ENCODE measurements at places on chromosomes 13 and 19.

GRCh38 chr19:56084835-56085536 is 36.1 kb downstream of the ZNF787 start:
- DNase-seq = no peak

DNA sequence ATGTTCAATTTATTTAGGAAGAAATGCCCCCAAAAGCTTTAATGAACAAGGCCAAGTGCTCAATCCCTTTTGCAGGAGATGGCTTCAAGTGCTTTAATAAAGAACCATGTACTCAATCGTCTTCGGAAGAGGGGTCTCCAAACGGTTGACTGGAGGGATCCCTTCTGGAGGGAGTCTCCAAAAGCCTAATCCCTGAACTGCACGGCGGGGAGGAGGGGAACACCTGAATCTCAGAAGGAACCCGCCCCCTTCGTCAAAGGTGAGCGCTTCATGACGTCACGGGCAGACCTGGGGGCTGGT is 505 bp downstream of the PAF1 start:
- DNase-seq = no peak

GRCh38 chr13:110268576-110269185 is 38.3 kb downstream of the COL4A1 start:
- no peak for DNase-seq

DNA sequence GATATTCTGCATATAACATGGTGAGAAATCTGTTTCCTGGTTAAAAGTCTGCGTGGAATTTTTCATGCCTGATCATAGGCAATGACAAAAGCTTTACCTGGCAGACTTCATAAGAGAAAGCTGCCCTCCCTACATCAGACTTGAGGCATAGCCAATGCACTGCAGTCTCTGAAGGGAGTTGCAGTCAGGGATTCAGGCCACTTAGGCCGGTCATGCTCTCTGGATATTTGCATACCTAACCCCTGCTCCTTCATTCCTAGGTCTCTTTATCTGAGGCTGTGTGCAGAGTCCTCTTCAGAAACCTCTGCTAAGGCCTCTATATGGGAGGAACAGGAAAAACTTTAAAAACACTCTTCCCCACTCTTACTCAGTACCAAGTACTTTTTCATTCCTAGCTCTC is 287.4 kb downstream of the PCDH17 start:
- DNase-seq = no peak

- no peak for DNase-seq
Observed at GRCh38 chr19:2179095-2179494, 15.4 kb downstream of the DOT1L start.

- no peak for DNase-seq
Observed at GRCh38 chr13:71546881-71547280, 320.1 kb downstream of the DACH1 start.

GRCh38 chr13:42396501-42396900 is 124.5 kb downstream of the AKAP11 start:
- no peak for DNase-seq

DNA sequence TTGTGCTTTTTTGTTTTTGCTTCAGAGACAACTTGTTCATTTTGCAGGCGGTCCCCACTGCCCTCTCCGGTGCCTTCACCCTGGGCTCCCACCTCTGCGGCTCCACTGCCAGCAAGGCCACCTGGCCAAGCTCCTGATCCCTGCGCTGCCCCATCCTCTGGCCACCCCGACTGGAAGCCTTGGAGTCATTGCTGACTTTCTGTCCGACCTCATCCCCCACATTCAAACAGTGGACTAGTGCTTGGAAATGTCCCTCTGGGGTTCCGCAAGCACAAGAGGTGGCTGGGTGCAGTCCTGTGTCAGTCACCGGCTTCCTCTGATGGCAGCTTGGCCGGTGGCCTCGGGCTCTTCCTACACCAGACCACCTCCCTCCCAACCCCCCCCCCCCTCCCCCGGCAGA is 17.0 kb downstream of the IL17D start:
- no peak for DNase-seq

DNA sequence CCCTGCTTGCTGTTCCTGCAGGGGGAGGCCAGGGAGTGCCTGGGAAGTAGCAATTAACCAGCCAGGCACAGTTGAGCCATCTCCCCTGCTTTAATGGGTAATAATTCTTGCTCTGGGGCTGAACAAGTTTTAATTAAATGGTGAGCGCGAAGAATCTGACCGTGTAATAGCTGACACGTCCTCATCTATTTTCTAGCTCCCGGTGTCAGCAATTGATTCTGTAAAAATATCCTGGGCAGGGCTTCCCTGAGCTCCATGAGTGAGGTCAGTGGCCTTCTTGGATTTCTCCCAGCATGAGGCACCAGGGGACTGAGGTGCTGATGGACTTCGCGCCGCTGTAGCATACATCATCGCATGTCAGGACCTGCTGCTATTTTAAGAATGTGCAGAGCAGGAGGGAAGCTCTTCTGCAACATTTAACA is 26.9 kb downstream of the SIPA1L3 start:
- DNase-seq = peak; percentile 70

- DNase-seq = no peak
Observed at GRCh38 chr19:1070931-1071791, 4.2 kb downstream of the ARHGAP45 start.

- no peak for DNase-seq
Observed at GRCh38 chr13:68347220-68347619, 1117.1 kb upstream of the PCDH9 start.

DNA sequence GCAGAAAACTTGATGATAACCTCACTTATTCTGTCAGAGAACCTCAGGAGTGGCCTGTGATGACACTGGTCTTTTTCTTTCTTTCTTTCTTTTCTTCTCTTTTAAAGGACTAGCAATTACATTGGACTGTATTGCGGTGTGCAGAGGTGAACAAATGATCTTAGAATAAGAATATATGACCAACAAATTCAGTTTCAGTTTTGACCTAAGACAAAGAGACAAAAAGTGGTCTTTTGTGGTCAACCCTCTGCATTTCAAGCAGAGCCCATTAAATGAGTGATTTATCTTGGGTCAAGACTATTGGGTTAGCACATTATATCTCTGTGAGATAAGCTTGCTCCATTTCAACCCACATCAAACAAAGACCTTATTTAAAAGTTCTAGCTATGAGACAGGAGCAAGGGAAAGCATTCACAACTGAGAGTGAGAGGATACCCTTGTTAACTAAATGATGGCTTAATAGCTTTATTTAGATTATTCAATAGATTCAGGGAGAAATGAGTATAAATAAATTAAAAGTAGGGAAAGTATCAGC is 644.4 kb downstream of the PCDH9 start:
- DNase-seq = no peak

GRCh38 chr13:40096357-40096901 is 441.0 kb downstream of the COG6 start:
- DNase-seq = no peak

DNA sequence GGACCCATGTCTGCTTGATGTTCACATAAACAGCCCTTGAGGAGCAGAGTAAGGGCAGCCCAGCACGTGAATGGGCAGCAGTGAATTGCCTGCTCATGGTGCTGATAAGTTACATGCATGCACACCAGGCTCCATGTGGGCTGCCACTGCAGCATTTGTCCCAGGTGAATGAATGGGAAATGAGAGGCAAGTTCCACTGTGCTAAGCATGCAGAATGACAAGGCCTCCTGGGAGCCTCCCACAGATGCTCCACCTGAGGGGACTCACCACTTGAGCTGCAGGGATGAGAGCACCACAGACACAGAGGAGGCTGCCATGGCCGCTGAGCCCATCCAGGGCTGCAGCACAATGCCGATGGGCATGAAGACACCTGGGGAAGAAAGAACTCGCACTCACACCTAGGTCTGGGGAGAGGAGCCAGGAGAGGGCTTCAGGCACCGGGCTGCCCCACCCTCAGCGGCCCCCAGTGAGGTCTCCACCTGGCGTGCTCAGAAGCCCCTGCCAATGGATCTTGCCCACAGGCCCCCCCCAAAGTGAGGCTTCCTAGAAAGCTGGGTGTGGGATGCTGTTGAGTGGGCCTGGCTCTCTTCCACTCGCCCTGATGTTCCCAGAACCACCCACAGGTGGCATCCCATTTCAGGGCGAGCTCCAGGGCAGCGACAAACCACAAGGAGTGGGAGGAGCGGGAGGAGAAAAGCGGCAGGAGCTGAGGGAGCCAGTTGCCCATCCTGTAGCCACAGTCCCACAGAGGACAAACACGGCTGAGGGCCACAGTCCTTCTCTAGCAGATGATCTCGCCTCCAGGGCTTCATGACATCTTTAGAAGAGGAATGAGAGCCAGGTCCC is 73.8 kb downstream of the CCDC70 start:
- no peak for DNase-seq

GRCh38 chr19:51811344-51811743 is 16.4 kb downstream of the FPR3 start:
- DNase-seq = no peak

DNA sequence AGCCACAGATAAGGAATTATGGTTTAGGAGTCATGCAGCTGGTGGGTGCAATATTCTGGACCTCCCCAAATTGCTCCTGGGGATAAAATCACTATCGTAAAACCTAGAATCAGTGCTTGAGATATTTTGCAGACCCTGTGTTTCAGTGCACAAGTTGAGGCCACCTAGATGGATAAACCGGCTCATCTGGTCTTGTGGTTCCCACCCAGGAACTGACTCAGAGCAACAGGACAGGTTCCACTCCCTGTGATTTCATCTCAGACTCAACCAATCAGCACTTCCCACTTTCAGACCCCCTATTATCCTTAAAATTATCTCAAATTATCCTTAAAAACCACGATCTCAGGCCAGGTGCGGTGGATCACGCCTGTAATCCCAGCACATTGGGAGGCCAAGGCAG is 21.0 kb downstream of the FBXL12 start:
- DNase-seq = no peak

DNA sequence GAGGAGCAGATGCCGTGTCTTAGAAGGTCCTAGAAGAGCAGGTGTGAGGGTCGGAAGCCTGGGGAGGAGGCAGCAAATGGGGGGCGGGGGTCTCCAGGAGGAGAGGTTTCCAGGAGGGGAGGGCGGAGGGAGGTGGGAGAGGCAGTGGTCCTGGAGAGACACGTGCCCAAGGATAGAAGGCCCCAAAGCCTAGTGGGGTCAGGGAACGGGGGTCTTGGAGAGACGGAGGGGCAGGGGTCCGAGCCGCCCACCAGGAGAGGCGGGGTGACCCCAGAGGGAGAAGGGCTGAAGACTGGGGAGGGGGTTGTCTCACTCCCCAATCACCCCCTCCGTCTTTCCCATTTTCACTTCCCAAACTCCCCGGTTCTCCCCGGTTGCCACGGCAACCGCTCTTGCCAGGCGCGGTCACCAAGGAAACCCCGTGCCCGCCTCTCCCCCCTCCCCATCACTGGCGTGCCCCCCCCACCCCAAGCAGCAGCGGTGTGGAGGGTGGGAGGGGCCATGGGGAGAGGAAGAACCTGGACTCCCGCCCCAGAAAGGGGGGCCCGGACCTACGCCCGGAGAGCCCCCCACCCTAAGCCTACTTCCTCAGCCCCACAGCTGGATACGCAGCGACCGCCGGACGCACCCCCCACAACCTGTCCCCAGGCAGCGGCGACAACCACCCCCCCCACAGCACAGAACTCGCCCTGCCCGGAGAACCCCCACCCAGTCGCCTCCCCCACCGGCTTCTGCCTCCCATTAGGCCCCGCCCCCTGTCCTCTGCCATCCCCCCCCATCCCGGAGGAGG is 988 bp downstream of the LRRC4B start:
- no peak for DNase-seq

- DNase-seq = no peak
Observed at GRCh38 chr19:1648920-1649541, 3.4 kb downstream of the TCF3 start.

GRCh38 chr13:20984879-20985278 is 76.5 kb downstream of the LATS2 start:
- DNase-seq = no peak

DNA sequence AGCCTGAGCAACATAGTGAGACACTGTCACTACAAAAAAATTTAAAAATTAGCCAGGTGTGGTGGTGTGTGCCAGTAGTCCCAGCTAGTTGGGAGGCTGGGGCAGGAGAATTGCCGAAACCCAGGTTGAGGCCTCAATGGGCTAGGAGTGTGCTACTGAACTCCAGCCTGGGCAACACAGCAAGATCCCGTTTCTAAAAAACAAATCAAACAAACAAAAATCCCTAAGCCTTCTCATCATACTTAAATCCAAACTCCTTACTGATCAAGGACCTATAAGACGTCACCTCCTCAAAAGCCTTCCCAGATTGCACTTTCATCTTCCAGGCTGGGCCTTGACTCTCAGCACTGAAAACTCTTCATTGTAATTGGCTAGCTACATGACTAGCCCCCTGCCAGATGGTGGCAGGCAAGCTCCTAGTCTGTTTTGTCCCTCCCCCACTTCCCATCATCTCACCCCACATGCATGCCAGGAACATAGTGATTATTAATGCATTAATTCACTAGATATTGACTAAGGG is 17.5 kb upstream of the NANOS3 start:
- no peak for DNase-seq

- no peak for DNase-seq
Observed at GRCh38 chr13:45732916-45733315, 30.8 kb downstream of the CBY2 start.

DNA sequence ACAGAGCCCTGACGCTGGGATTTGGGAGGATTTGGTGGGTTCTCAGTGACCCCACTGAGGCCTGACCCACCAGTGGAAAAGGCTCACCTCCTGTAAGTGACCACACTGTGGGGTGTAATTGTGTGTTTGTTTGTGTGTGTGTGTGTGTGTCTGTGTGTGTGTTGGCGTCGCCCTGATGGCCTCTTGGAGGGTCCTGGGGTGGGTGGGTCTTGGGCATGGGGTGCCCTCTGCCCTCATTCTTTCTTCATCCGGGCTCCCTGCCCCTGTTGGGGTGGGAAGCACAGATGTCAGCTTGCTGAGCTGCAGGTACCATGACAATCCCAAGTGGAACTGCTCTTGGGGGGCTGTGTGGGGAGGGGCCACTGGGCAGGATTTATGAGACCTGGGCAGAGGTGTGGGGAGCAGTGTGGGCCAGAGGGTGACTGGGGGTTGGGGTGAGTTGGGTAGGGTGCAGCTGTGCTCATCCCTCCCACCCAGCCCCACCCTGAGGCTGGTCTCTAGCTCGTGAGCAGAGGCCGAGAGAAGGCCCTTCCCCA is 22.8 kb downstream of the WTIP start:
- DNase-seq = no peak

DNA sequence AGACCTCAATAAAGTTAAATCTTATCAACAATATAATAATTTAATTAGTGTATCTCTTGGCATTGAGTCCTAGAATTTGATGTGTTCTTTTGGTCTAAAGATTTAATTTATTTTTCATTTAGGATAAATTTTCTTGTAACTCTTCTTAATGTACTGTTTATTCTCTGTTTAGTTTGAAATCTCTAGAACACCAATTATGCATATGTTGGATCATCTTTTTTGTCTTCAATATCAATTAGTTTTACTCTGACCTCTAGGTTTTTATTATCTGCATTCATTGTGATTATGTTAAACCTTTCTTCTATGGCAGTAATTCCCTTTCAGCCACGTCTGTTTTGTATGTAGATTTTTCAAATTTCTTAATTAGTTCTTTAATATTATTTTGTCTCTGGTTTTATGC is 93.8 kb upstream of the ARHGEF7 start:
- DNase-seq = peak; percentile 6

Measured in fibroblast of the aortic adventitia (primary cell).